Cortex of kidney (tissue), 1 donor: ENCODE measurements at places on chromosomes 7 and 10.

DNA sequence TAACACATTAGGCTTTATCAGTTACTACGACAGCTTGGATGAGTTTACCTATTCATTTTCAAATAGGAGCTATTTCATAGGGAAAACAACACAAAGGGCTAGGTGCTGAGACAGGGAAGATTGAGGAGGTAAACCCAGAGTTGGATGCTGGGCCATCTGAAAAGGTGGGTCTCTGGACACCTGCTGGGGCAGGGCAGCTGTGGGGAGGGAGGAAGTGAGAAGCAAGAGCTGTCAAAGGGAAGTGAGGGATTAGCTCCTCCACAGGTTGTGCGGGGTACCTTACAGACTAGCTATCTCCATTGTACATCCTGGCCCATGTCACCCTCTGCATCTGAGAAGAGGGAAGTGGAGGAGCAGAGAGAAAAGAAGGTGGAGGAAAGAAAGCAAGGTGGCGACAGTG is 48.9 kb downstream of the BLNK start:
- no peak for DNase-seq

GRCh38 chr7:80773787-80774508 is 135.5 kb downstream of the CD36 start:
- DNase-seq: no peak

GRCh38 chr7:24555184-24555583 is 18.1 kb upstream of the PALS2 start:
- no peak for DNase-seq

DNA sequence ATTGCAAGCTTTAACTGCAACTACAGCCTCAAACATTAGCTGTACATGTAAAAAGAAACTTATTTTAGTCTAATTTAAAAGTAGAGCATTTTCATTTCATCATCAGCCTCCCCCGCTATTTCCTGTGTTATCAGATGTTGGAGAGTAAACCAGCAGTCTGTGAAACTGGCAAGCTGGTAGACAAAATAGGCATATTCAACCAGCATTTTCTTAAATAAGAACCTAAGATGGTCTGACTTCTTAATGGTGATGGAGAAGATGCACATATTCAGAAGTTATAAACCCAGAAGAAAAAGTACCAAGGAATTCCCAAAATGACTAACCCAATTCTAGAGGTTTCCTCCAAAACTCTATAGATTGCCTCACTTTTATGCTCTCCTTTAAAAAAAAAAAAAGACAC is 24.9 kb downstream of the PIK3AP1 start:
- DNase-seq: no peak

GRCh38 chr7:133009426-133010252 is 72.3 kb downstream of the CHCHD3 start:
- DNase-seq: no peak

DNA sequence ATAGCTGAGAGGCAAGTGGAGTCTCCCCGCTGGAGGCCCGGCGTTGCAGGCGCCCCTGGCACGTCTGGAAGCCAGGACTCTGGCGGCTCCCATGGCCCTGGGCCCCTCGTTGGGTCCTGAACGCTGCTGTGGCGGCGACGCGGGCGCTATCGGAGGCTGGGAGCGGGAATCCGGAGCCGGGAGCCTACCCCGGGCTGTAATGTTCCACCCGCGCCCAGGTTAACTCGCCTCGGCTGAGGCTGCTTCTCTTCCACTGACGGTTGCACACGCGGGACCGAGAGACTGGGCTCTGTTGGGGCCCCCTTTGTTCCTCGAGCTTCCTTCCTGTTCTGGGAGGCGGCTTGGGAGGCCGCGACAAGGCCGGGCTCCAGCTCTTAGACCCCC is 1.3 kb upstream of the HOXA5 start:
- no peak for DNase-seq

DNA sequence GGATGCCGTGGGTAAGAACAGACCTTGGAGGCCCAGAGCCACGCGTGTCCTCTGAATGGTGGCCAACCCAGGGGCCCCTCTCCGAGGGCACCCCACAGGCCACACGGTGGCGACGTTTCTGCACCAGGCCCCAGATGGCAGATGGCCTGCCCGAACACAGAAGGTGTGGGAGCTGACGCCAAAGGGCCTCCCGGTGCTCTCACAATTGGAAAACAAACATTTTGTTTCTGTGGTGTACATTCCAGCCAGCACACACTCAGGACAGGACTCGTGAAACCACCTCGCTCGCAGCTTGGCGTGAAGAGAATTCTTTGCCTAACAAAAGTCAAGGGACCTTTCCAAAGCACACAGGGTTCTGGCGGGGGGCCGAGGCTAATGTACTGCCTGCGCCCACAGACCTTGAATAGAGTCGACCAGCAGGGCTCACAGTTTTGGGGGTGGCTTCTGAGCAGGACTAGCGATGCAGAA is 112.1 kb downstream of the FAM53B start:
- DNase-seq: no peak

DNA sequence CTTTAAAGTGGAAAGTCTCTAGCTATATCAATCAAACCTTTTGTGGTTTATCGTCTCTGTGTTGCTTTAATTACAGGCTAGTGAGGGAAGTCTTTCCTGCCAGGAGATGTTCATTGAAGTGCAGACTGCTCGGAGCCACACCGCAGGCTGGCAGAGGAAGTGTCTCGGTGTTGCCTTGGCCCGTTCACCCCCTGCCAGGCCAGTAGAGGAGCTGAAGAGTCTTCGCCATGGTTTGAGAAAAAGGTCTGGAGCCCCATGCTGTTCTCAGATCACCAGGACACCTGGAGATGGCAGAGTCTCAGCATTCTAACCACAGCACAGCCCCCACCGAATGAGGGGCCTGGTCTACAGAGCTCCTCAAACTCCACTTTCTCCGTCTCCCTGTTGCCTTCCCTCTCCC is 275.9 kb upstream of the PLPP4 start:
- DNase-seq: no peak

GRCh38 chr7:7920481-7920880 is 48.1 kb upstream of the GLCCI1 start:
- no peak for DNase-seq

DNA sequence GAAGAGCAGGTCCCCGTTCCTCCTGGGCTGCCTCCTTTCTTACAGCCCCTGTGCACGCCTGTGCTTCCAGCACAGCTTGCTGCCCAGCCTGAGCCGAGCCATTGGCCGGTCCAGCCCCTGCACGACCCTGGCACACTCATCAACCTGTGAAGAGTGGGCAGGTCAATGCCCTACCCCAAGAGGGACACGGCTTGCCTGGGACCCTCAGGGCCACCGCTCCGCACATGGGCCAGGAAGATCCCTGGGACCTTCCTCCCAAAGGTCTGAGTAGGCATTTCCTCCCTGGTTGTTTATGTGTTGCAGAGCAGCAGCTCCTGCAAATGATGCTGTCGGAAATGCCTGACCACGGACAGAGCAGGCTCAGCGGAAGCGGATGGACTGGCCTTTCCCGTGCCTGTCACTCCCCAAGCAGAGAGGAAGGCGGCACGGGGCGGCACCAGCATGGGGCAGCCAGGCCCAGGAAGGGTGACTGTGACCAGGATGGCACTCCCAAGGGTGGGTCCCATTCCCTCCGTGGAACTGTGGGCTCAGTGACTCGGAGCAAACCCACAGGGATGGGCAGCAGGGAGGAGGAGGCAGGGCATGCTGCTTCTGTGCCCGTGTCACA is 252.5 kb downstream of the TNS3 start:
- DNase-seq: no peak

DNA sequence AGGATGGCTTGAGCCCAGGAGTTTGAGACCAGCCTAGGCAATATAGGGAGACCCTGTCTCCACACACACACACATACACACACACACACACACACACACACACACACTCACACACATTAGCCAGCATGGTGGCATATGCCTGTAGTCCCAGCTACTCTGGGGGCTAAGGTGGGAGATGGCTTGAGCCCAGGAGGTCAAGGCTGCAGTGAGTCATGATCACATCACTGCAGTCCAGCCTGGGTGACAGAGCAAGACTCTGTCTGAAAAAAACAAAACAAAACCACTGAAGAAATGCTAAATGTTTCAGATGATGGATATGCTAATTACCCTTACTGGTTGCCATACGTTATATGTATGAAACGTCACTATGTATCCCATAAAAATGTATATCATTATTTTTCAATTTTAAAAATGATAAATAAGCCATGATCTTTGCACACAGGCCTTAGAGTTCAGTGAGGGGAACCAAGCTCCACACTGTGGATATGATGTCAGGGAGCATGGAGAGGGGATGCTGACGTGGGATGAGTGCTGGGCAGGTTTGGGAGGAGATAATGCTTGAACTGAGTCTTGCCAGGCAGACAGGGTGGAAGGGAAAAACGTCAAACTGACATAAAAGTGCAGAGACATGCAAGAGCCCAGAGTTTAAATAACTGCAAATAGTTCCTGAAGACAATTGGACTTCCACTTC is 45.9 kb upstream of the ARHGAP12 start:
- no peak for DNase-seq

- DNase-seq: no peak
Observed at GRCh38 chr10:13913897-13914296, 327.1 kb downstream of the PRPF18 start.

DNA sequence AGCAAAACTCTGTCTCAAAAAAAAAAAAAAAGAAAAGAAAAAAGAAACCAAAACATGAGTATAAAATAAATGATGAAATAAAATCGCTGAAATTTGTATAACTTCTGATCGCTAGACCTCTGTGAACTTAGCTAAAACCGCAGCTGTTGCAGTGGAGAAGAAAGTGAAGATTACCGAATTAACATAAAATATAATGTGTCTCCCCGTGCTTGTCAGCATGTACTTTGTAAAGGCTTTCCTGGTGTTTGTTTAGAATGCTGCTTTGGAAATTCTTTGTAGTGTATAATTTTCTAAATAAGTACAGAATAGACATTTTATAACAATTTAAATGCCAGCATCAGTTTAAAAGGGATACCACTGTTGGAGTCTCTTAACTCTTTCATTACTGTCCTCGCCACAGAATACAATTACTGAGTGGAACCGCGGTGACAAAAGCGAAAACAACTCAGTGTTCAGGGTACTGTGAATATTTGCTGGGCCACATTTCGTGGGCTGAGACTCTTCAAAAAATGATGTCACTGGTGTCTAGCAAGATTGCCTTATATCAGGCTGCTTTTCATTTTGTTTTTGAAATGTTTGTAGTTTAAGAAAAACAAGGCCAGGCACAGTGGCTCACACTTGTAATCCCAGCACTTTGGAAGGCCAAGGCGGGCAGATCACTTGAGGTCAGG is 167.7 kb downstream of the NSUN6 start:
- DNase-seq: no peak

GRCh38 chr7:5693529-5693928 is 87.9 kb downstream of the RNF216 start:
- DNase-seq: no peak
